ENCODE measurements at places on chromosomes 7 and 10. TPM values are rescaled to one million over a fixed set of nuclear protein-coding genes. Genes with fewer than 3 reads are reported as not detected.

Gene RAB11FIP2
- 5.0 TPM for total RNA-seq

Gene PALD1
- 112 TPM for total RNA-seq

Gene PNLIPRP2
- total RNA-seq: not detected

Gene GRID2IP
- total RNA-seq: under 0.01 TPM

Gene CCL24
- not detected for total RNA-seq

Gene HTRA1
- 125 TPM for total RNA-seq

Gene RPP30
- 24.0 TPM for total RNA-seq

Gene MYL7
- total RNA-seq: not detected

Gene AGMO
- 0.22 TPM for total RNA-seq

Gene ABCB1
- total RNA-seq: 1.3 TPM

Gene FFAR4
- not detected for total RNA-seq

Gene COX15
- total RNA-seq: 30.7 TPM

Gene ASZ1
- not detected for total RNA-seq

Gene FAM25A
- not detected for total RNA-seq

Gene AEBP1
- 19.8 TPM for total RNA-seq

Gene ITIH5
- under 0.01 TPM for total RNA-seq

Gene OR2A7
- total RNA-seq: not detected

Gene SPDYE16
- not detected for total RNA-seq

Gene GJD4
- total RNA-seq: not detected

Gene GALNT17
- not detected for total RNA-seq

Gene PRF1
- total RNA-seq: not detected

Gene ATP6V0A4
- total RNA-seq: under 0.01 TPM

Gene ADK
- 6.2 TPM for total RNA-seq

Gene XRCC2
- total RNA-seq: 1.7 TPM

Gene TAS2R4
- 0.22 TPM for total RNA-seq

Gene KAZALD1
- 0.44 TPM for total RNA-seq

Gene CALHM3
- not detected for total RNA-seq

Gene AKR1B15
- not detected for total RNA-seq

Gene SEMA3E
- total RNA-seq: 0.20 TPM

Gene BMPER
- total RNA-seq: 0.44 TPM

Gene TWNK
- total RNA-seq: 6.3 TPM

Gene MMP21
- total RNA-seq: 0.22 TPM

Gene SLC26A5
- 1.4 TPM for total RNA-seq

Gene PTN
- not detected for total RNA-seq

Gene TRIM56
- 9.2 TPM for total RNA-seq

Gene CAV1
- 1,079 TPM for total RNA-seq

Gene AKR1C4
- not detected for total RNA-seq

Gene C1QL3
- 0.65 TPM for total RNA-seq

Gene AIMP2
- total RNA-seq: 38.7 TPM

Gene ANKRD61
- total RNA-seq: not detected

Gene PHF14
- total RNA-seq: 19.8 TPM

Gene OR2A42
- total RNA-seq: not detected

Gene PON1
- total RNA-seq: not detected

Gene IFIT1
- 0.87 TPM for total RNA-seq

Gene CFAP70
- total RNA-seq: under 0.01 TPM

Gene ZWINT
- total RNA-seq: 7.7 TPM

Gene GPC2
- total RNA-seq: 2.2 TPM

All from lung microvascular endothelial cell (primary cell).